ENCODE measurements at places on chromosomes 11 and 22.
A peak's percentile ranks its signal among the peaks of the same experiment; 100 is the strongest.

- peak; percentile 22 for DNase-seq
These were observed 2084.3 kb downstream of the LRRC4C start for GRCh38 chr11:39374963-39375698.

DNA sequence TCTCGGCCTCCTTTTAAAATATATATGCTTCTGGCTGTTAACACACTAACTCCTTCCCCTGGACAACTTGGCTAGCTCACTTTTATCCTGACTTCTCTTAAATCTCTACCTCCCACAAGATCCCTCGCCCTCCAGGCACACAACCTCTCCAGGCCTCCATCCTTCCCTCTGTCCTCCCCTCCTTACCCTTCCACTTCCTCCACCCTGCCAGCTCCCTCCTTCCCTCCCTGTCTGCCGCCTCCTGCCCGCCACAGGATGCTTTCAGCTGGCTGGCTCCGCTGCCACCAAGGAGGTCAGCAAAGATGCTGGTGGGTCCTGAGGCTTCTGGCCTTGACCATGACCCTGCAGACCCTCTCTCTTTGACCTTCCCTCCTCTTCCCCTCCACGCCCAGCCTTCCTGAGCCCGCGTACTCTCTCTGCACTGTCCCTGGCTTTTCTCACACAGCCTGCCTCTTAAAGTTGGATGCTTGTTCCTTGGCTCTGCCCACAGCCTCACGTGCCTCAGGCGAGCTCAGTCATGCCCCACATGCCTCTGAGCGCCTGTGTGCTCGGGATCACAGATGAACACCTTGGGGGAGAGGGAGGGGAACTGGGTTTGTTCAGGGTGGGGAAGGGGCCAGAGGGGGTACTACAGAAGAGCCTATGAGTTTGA, 6.7 kb downstream of the NFAM1 start:
- no peak for DNase-seq

DNA sequence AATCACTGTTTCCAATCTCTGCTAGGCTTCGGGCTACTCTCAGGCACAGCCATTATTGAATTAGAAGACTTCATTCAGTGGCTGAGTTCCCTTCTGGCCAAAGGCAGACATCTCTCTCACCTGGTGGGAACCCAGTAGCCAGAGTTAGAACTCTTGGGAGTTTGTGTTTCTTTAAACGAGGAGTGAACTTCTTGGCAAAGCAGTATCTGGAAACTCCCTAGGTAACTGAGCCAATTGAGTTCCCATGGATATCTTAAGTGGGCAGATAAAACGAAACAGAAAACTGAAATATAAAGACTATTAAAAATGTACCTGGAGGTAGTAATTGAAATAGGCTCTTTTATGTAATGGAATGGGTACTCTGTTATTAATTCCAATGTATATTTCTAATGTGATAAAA, 125.6 kb downstream of the NELL1 start:
- no peak for DNase-seq

DNA sequence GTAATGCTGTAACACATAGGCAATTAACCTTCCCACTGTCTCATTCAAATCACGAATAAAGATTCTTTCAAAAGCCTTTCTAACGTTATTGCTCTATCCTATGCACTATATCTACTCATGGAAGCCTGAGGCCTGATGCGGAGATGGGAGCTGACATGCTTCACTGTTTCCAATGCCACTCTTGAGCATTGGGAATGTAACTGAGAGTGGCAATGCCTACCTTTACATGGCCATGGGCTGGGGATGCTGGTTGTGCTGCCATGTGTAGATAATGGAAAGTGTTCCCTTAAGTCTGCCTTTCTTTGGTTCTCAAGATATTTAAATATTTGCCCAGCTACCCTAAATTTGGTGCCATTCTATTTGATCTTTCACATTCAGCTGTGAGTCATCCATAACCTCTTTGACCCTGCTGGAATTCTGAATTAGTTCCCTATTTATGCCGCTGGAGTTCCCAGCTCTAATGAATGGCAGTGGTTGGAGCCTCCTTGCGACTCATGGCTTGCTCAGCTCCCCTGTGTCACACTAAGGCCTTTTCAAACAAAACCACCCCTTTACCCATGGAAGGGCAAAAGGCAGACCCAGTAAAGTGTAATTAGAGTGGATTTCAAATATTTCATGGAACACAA, 21.4 kb upstream of the DKK3 start:
- DNase-seq, result no peak

Data from OCI-LY7 (cell line).